ENCODE measurements at places on chromosomes 6 and 20.

DNA sequence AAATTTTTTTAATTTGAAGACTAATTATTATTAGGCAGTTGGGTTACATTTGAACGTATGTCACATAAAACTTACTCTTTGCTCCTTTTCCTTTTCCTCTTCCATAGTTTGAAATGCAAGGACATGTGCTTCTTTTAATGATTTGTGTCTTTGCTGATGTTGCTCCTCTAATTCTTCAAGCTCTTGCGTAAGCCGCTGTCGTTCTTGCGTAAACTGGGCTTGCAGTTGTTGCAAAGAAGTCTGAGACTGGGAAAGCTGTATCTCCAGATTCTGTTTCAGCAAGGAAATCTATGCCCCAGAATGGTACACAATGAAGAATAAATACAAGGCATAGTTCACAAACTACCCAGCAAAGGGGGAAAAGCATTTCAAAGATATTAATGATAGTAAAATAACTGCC, 45.1 kb upstream of the MCM9 start:
- no peak for DNase-seq

- peak; percentile 66 for DNase-seq
Measured at GRCh38 chr6:10801224-10801848, 37.0 kb downstream of the MAK start.

GRCh38 chr6:168067081-168067759, 11.8 kb downstream of the FRMD1 start:
- no peak for DNase-seq

DNA sequence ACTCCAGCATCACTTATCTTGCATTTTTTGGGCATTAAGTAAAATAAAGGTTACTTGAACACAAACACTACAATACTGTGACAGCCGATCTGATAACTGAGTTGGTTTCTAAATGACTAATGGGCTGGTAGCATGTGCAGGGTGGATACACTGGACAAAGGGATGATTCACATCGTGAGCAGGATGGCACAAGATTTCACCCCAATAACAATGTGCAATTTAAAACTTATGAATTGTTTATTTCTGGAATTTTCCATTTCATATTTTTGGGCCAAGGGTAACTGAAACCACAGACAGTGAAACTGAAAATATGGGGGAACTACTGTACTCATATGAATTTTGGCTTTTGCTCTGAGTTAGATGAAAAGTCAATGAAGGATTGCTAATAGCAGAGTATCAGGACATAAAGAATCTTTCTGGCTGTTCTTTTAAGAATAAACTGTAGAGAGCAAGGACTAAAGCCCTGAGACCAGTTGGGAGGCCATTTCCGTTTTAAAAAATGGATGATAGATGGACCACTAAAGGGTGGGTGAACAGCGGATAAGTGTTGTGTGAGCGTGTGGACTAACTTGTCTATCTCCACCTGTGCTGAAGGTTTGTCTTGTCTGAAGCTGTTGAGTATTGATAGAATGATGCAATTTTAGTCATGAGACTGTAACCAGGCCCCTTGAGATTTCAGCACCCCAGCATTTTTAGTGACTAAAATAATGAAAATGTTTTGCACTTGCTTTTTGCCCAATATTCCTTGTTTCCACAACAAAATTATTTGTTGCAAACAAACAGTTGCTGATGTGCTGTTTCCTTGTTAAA, 8.2 kb downstream of the SPINT3 start:
- DNase-seq = no peak

- DNase-seq = no peak
Measured at GRCh38 chr6:136404627-136405419, 115.2 kb upstream of the BCLAF1 start.

DNA sequence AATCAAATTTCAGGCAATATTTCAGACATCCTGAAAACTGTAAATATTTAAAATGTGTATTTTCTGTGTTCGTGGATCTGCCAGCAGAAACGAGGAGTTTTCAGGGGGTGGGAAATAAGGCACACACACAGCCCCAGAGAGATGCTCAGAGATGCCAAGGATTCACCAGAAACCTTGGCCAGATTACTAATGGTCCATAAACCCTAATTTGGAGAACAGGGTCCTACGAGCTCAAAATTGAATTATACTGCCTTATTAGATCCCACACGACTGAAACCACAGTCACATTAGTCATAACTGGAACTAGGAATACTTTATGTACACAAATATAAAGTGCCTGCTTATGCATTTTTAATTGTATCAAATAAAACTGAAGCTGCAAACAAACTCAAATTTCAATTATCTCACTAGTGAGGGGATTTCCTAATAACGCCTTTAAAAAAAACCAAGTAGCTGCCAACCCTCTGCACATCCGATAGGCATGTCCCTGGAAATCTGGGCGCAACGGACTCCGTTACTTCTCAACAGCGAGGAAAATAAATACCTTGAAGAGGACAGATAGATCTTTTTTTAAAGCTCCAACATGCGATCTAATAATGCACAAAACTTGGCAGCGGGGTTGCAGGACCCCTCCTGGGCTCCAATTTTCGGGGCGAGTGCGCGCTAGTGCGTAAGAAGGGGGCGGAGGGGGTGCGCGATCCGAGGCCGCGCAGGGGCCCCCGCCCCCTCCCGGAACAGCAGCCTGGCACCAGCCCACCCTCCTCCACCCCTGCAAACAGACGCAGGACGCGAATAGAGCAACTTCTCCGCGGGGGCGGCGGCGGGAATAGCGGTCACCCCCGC, 897 bp downstream of the CHD6 start:
- peak; percentile 56 for DNase-seq

DNA sequence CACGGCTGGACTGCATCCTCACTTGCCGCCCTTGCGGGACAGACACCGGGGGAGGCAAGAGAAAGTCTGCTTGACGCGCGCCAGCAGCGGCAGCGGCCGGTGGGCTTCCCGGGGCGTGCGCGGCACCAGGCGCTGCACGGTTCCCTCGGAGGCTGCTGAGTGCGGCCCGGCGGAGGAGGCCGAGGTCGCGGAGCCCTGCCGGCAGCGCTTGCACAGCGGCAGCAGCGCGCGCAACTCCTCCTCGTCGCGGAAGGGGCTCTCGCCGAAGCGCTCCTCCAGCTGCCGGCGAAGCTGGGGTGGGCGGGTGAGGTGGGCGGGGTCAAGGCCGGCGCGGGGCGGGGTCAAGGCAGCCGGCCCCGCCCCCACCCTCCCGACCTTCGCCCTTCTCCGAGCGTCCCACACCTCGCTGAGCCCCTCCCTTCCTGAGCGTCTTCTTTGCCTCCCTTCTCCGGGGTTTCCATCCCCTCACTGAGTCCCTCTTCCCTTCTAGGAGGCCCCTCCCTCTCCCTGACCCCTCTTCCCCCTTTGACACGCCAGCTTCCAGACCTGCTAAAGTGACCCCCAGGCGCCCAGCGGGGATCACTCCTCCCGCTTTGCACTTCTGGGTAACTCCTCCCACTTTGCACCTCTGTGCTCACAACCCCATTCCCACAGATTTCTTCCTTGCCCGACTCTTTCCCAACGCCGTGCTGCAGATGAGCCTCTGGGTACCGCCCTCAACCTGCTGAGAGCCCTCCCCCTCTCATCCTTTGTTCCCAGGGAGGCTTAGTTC, 8.8 kb downstream of the DUSP15 start:
- peak; percentile 74 for DNase-seq

- no peak for DNase-seq
Measured at GRCh38 chr6:73177221-73177944, 47.9 kb downstream of the KHDC1L start.

DNA sequence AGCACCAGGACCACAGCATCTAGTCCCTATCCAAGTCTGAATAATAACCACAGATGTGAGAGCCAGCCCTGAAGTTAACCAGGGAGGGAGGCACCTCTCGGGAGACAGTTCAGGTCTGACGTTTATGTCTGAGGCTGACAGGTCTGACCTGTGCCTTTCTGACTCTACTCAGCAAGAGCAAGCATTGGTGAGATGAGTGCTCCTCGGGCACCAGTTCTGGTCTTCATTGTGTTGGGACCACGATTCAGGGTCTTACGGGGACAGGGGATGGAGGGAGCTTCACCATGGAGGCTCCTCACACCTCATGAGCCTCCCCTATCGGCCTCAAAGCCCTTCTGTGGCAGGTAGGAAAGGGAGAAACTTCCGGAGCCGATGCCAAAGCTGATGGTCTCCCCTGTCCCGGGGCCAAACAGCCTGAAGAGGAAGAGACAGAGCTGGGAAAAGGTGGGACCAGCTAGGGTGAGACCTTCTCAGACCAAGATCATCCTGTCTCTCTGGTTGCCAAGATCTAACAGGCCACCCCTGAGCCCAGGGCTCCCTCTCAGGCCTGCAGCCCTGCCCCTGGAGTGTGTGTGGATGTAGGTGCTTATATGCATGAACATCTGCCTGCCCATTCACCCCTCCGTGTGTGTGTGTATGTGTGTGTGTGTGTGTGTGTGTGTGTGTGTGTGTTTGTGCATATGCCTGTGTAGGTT, 170.5 kb downstream of the VEGFA start:
- no peak for DNase-seq

DNA sequence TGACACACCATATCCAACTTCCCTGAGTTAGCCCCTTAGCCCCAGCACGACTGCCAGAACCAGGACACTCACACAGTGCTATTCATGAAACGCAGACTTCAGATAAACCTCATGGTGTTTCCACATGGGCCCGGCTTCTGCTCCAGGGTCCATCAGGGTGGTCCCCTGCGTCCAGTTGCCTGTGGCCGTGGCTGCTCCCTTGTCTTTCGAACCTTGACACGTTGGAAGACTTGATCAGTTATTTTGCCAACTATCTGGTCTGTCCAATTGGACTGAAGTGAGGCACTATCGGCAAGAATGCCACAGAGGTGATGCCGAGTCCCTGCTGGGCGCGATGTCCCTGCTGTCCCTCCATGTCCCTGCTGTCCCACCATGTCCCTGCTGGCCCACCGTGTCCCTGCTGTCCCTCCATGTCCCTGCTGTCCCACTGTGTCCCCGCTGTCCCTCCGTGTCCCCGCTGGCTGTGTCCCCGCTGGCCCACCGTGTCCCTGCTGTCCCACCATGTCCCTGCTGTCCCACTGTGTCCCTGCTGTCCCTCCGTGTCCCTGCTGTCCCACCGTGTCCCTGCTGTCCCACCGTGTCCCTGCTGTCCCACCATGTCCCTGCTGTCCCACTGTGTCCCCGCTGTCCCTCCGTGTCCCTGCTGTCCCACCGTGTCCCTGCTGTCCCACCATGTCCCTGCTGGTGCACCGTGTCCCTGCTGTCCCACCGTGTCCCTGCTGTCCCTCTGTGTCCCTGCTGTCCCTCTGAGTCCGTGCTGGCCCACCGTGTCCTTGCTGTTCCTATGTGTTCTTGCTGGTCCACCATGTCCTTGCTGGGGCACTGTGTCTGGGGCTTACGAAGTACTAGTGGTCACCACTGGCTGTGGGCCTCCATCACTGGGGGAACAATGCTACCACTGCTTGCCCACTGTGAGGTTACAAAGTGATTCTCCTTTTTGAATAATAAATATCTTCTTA, 251.4 kb downstream of the DLL1 start:
- no peak for DNase-seq

GRCh38 chr20:61587036-61587435, 335.0 kb downstream of the CDH4 start:
- no peak for DNase-seq

- DNase-seq = no peak
Measured at GRCh38 chr6:71908162-71908765, 21.9 kb downstream of the RIMS1 start.
